Stimulated activated CD4-positive, alpha-beta T cell treated with anti-CD3 and anti-CD28 coated beads, Interleukin-12 subunit alpha, Interleukin-12 subunit beta, amount 100 ng/mL, for 24 hours (primary cell): ENCODE measurements at places on chromosomes 11 and 22.
A peak's percentile ranks its signal among the peaks of the same experiment; 100 is the strongest.

DNA sequence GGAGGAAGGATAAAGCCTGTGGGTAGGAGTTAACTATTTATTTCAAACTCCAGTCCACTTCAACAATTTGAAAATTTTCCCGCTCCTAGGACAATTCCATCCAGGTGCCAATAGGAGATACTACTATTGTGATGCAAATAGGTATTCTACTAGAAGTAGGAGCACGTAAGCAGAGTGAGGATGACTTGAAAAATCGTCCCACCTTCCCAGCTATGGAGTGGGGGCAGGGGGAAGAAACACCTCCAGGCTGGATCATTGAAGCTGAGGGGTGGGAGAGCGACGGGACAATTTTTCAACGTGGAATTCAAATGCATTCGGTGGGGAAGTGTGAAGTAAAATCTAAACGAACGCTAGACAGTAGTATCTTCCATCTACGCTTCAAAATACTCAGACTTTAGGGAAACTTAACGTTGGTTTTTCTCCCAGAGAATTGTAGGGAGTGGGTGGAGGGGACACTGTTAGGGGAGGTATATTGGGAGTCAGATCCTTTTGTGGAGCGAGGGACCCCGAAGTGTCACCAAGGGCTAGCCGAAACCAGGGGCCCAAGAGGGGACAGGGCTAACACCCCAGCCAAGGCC lies 523 bp upstream of the ARHGAP42 start:
- DNase-seq = no peak

DNA sequence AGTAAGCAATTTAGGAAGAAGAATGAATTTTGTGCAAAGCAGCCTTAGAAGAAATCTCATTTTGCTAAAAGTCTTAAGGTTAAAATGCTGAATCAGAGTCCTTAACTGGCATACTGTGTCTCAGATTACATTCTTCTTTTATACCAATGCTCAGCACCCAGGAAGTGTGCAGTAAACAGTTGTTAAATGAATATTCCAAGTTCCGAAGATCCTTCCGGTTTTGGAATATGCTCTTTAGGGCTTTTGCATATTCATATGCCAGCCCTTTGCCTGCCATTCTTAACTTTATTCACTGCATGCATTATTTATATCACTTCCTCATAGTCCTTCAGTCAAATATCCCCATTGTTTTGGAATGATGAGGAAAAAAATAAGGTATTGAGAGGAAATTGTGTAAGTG lies 242.0 kb downstream of the DDX10 start:
- no peak for DNase-seq

GRCh38 chr22:43186272-43187170 lies at the start of gene TTLL12:
Gene TTLL12, minus strand, starts transcription at chr22:43187134. Its CDS starts 65 bp downstream, at chr22:43187069.
- peak; percentile 32 for DNase-seq

GRCh38 chr11:82999232-82999631 lies 72.5 kb downstream of the RAB30 start:
- DNase-seq = no peak
